Motor neuron (in vitro differentiated cells): ENCODE measurements at places on chromosomes 2 and 18. TPM values are rescaled to one million over a fixed set of nuclear protein-coding genes. Genes with fewer than 3 reads are reported as not detected.

DNA sequence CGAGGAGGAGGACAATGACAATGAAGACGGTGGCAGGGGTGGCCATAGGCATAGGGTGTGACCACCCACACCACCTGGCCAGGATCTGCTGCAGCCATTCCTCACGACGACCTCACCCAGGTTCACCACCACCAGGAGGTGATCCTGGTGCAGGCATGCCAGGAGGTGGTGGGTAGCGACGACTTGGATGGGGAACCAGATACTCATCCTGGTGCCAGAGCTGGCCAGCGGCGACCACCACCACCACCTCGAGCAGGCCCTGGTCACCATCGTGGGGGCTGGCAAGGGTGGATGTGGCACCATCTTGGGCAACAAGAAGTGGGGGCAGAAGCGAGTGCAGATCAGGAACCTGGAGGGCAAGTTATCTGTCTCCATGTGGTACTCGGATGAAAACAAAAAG is 117.1 kb upstream of the NXPH2 start:
- ATAC-seq: no peak

DNA sequence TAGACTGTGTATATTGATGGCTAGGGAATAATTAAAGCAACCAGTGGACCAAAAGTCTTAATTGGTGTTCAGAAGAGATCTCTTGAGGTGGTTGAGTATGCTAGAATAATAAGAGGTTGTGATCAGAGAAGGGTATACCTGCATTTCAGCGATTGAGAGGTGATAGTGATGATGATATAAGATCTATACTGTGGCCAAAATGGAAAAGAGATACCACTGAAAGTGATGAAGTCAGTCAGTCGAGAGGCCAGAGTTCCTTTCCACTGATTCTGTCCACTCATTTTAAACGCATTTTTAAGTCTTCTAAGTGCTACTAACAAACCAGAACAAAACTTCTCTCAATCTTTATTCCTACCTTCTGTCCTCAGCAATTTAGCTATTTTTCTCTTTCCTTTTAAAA is 32.9 kb downstream of the ACTR3 start:
- ATAC-seq: no peak

DNA sequence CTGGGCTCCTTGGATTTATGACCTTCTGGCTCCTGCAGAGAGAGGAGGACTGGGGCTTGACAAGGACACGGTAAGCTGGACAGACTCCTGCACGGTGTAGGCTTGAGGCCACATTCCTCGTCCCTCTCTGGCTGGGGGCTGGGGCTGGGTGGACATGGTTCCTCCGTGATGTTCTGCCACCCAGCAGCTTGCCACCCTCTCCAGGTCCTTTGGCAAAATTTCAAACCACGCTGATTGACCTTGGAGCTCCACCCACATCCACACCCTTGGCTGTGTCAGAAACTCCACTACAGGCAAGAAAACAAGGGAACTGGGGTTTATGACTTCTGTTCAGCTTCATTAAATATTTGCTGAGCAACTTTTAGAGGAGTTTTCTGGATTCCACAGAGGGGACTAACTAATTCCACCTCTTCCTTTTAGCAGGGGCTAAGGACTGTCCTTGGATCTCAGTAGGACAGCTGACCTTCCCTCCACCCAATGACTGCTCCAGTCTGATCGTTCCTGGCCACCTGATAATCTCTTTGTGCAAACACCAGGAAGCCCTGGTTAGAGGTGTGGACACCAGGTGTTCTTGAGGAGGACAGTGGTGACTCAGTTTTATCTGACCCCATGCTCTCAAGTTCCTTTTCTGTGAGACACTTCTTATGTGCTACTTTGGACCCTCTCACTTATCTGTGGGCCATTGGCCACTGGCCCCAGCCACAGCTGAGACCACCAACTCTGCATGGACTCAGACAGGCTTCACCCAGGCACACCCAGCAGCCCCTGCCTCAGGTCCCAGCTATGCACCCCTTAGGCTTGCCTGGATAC is 29.3 kb downstream of the GPR55 start:
- no peak for ATAC-seq

DNA sequence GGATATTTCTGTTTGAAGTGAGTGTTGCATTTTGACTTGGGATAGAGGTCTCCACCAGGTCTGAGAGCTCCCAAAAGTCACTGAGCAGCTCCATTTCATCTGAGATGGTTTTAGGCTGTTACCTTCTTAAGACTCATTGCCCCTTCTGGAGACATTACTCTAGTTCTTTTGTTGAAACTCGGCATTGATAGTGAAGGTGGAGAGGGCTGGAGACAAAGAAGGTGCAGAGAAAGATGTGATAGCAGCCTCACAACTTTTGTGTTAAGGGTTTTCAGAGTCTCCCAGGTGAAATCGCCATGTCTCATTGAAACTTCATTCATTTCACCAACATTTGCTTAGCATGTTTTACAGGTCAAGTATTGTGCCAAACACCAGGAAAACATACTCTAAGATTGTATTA is 219.6 kb downstream of the INSIG2 start:
- ATAC-seq: no peak

- no peak for ATAC-seq
Measured at GRCh38 chr2:38937548-38937947, 47.9 kb downstream of the ARHGEF33 start.

GRCh38 chr2:237358721-237359517 is 55.0 kb downstream of the COL6A3 start:
- ATAC-seq: peak; percentile 48

DNA sequence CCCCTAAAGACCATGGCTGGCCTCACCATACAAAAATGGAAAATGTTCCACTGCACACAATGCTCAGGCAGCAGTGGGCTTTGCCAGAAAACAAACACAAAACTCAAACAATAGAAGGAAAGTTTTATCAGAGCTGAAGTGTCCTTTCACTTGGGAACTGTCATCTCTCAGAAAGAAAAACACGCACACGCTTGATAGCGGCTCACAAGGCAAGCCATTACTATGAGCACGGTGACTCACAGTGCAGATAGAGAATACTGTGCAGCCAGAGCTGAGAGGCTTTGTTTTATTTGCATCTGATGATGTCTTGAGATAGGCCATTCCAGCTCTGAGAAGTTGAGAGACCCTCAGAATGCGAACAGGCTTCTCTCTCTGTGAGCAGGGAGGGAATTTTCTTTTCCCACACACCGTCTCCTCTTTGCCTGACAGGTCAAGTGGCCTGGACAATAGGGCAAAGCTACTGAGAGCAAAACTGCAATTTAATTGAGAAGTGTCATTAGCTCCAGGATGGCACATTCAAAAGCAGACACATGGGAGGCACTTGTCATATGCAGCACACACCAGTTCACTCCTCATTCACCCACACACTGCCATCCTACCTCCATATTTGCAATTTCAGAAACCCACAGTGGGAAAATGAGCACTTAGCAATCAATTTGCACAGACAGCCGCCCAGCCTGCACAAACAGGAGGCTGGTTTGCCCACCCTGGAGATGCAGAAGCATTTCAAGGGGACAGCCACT is 236.6 kb downstream of the SS18 start:
- peak; percentile 97 for ATAC-seq

DNA sequence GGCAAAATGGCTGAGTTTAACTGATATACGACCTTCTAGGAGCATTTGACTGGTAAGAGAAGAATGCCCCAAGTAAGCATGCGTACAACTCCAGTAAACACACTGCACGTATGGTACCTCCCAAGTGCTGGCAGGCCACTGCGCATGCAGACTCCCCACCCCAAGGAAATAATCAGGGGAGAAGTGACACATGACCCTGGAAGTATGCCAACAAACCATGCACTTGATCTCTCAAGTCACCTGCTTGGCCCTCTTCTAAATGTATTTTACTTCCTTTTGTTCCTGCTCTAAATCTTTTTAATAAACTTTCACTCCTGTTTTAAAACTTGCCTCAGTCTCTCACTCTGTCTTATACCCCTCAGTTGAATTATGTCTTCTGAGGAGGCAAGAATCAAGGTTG is 129.8 kb upstream of the COL5A2 start:
- ATAC-seq: no peak

- ATAC-seq: peak; percentile 15
Measured at GRCh38 chr2:42028571-42029148, 19.2 kb upstream of the PKDCC start.

The ALK gene
- 3.0 and 3.9 TPM in 2 replicates for total RNA-seq

The KHK gene
- 1.9 and 3.2 TPM in 2 replicates for total RNA-seq

The RNU2-63P gene
- total RNA-seq: 62.5 TPM in 1 of 2 replicates, not detected in the other
